Immature natural killer cell (primary cell): ENCODE measurements at places on chromosomes 11 and 22.

DNA sequence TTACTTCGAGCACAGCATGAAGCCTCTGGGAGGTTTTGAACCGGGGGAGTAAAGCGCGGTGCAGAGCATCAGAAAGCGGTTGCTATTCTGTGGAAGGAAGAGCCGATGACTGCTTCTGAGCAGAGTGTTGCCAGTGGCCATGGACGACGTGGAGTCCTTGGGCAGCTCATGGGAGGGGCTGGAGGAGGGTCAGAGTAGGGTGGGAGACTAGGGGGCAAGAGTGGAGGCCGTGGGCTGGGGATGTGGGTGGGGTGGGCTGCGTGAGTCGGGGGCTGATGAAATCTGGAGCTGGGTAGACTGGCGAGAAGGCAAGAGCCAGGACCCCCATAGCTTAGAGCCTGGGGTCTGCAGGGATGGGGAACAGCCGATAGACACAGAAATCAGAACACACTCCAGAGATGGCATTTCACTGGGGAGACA is 40.2 kb downstream of the TBC1D22A start:
- peak overlapping the region; percentile 31 for H3K27ac ChIP-seq
- peaks cover 1% of the 10 kb centered on the region for H3K27me3 ChIP-seq
- peaks cover 41% of the 10 kb centered on the region for H3K4me1 ChIP-seq
- H3K36me3 ChIP-seq = peaks cover 13% of the 10 kb centered on the region
- no peak overlapping the region for H3K4me3 ChIP-seq

DNA sequence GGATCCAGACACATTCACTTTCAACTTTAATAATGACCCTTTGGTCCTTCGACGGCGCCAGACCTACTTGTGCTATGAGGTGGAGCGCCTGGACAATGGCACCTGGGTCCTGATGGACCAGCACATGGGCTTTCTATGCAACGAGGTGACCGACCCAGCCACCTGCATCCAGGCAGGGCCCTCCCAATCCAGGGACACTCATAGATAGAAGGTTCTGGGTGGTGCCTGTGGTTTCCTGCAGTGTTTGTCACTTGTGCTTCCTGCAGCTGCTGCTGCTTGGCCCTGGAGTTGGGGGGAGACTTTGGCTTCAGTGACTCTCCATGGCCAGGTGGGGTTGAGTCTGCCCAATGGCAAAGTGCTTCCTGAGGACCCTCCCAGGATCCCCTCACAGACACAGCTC is 7.3 kb downstream of the APOBEC3B start:
- H3K36me3 ChIP-seq = no peaks in the 10 kb centered on the region
- H3K27me3 ChIP-seq = peaks cover 2% of the 10 kb centered on the region
- no peak overlapping the region for H3K4me3 ChIP-seq
- no peak for DNase-seq
- no peak overlapping the region for H3K27ac ChIP-seq

- no peak for DNase-seq
- H3K4me1 ChIP-seq = no peaks in the 10 kb centered on the region
- no peak overlapping the region for H3K27ac ChIP-seq
Measured at GRCh38 chr11:74871037-74871436, 77.9 kb downstream of the XRRA1 start.

DNA sequence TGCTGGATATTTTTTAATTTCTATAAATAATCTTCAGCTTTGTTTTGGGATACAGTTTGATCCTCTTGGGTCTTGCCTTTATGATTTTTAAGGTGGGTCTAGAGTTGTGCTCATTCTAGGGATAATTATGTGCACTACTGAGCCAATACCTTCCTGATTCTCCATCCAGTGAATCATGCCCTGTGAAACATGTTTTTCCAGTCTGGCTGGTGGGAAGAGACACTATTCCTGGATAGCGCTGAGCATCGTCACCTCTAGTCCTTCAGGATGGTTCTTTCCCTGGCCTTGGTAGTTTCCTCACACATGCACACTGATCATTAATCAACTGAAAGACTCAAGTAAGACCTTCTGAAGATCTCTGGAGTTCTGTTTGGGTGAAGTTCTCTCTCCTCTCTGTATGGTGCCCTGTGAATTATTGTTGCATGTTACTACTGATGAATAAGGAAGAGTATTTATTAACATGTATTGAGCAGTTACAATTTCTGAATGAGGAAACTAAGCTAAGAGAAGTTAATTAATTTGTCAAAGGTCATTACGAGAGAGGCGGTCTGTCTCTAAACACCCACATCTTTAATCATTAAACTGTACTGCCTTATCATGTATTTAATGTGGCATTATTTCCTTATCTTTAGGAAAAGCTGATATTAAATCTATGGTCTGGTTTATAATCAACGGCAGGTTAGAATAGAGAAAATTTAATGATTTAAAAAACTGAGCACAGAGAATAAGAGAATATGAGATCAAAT is 39.1 kb upstream of the LIPT2 start:
- no peak overlapping the region for H3K27ac ChIP-seq
- H3K4me1 ChIP-seq = no peaks in the 10 kb centered on the region
- H3K36me3 ChIP-seq = no peaks in the 10 kb centered on the region
- H3K27me3 ChIP-seq = peaks cover 8% of the 10 kb centered on the region
- no peak overlapping the region for H3K4me3 ChIP-seq
- DNase-seq = no peak

DNA sequence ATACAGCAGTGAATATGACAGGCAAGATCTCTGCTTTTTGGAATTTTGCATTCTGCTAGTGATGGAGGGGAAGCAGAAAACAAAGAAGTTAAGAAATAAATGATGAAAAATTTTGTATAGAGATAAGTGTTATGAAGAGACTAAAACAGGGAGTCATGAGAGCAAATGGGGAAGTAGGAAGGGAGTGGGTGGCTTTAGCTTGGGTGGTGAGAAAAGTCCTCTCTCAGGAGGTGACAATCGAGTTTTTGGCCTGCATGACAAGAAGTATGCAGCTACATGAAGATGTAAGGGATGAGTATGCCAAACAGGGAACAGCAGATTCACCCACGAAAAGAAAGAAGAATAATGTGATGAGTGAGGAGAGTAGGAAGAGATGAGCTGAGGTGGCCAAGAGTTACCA is 80.7 kb upstream of the MPPED2 start:
- DNase-seq = no peak
- H3K4me3 ChIP-seq = no peak overlapping the region
- no peak overlapping the region for H3K27ac ChIP-seq
- H3K4me1 ChIP-seq = no peaks in the 10 kb centered on the region
- H3K27me3 ChIP-seq = peaks cover 3% of the 10 kb centered on the region

DNA sequence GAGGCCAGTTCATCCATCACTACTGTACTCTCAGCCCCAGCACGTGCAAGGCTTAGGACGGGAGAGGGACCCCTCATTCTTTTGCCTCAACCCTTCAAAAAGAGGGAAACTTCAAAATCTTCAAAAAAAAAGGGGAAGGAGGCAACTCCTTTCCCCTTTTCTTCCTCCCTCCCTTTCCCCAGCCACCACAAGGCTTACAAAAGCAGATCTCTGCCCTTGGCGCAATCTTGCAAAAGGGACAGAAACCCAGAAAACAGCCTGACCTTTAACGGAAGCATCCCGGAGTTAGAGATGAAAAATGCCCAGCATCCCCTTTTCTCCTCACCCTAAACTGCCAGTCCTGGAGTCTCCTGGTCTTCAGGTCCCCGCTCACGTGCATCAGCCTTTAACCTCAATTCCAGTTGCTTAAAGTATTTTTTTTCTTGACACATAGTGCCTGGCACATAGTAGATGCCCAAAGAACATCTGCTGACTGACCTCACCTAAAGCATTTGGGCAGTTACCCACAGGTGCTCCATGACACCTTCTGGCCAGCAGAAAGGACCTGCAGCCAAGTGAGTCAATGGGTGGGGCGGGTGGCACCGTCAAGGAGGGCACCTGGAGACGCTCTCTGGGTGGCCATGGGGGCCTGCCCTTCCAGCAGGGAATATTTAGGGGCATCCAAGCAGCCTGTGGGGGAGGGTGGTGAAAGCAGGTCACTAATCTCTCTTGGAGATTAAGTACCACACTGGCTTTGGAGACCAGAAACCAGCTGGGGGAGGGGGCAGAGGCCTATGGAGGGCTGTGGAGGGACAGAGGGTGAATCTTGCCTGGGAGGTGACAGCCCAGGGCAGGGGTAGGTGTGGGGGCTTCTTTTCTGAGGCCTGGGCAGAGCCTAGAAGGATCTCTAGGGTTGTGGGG is 16.3 kb downstream of the NECTIN1 start:
- no peaks in the 10 kb centered on the region for H3K36me3 ChIP-seq
- H3K4me3 ChIP-seq = no peak overlapping the region
- peaks cover 18% of the 10 kb centered on the region for H3K4me1 ChIP-seq
- no peak overlapping the region for H3K27ac ChIP-seq
- no peak for DNase-seq

GRCh38 chr11:62236187-62236586 is 5.9 kb upstream of the SCGB1D2 start:
- H3K4me3 ChIP-seq = no peak overlapping the region
- no peaks in the 10 kb centered on the region for H3K4me1 ChIP-seq
- H3K27me3 ChIP-seq = peaks cover 6% of the 10 kb centered on the region
- no peaks in the 10 kb centered on the region for H3K36me3 ChIP-seq
- no peak overlapping the region for H3K27ac ChIP-seq
- no peak for DNase-seq

DNA sequence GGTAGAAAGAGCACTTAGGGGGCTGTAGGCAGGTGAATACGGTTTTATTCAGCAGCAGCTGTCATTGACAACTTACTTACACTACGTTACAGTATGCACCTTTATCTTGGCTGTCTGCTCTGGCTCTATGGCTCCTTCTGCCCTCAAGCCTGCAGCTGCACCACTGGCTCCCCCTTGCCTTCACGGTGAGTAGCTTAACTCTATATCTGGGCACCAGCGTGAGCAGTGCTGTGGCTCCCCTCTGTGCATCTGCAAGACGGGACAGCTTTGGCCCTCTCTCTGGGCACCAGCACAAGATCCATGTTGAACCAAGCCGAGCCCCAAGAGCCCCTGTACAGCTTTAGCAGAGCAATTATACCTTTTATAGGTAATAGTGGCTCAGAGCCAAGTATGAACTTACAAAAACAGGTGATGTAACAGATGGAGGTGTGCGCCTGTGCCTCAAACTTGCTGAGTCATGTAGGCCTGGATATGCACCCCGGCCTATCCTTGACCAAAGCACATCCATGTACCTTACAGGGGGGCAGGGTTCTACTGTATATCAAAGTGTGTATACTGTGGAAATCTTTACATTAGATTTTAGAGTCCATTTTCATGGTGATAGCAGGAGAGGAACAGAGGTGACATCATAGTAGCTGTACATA is 96.9 kb upstream of the CTSC start:
- no peak for DNase-seq
- peaks cover 6% of the 10 kb centered on the region for H3K4me1 ChIP-seq
- no peak overlapping the region for H3K4me3 ChIP-seq

DNA sequence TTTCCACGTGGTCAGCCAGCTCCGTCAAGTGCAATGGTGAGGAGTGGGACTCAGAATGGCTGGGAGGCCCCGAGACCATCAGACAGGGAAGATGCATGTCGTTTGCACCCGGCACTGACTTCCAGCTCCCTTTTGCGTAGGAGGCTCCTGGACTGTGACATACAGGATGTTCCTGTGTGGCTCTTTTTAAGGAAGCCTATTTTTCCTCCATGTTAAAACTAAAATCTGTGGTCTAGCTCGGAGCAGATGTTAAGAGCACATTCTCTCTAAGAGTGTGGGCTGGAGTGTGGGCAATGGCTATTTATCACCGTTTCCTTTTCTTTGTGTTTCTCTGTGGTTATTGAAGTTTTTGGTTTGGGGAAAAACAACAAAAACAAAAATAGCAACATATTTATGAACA is 40.9 kb upstream of the AMPD3 start:
- peaks cover 2% of the 10 kb centered on the region for H3K27me3 ChIP-seq
- peak overlapping the region; percentile 79 for H3K4me3 ChIP-seq
- DNase-seq = no peak
- H3K4me1 ChIP-seq = peaks cover 50% of the 10 kb centered on the region
- peak overlapping the region; percentile 28 for H3K27ac ChIP-seq

- H3K36me3 ChIP-seq = no peaks in the 10 kb centered on the region
- peaks cover 3% of the 10 kb centered on the region for H3K27me3 ChIP-seq
- H3K4me3 ChIP-seq = peak overlapping the region; percentile 43
- peaks cover 7% of the 10 kb centered on the region for H3K4me1 ChIP-seq
Measured at GRCh38 chr11:21896746-21897602, 295.9 kb upstream of the ANO5 start.

- no peak for DNase-seq
- no peaks in the 10 kb centered on the region for H3K36me3 ChIP-seq
- peaks cover 5% of the 10 kb centered on the region for H3K27me3 ChIP-seq
- no peak overlapping the region for H3K27ac ChIP-seq
- no peak overlapping the region for H3K4me3 ChIP-seq
Measured at GRCh38 chr22:17518406-17518805, 44.9 kb upstream of the SLC25A18 start.

GRCh38 chr11:128379587-128380580 is 207.5 kb downstream of the ETS1 start:
- no peak overlapping the region for H3K27ac ChIP-seq
- no peak for DNase-seq
- H3K36me3 ChIP-seq = peaks cover 3% of the 10 kb centered on the region
- no peak overlapping the region for H3K4me3 ChIP-seq
- H3K27me3 ChIP-seq = no peaks in the 10 kb centered on the region

DNA sequence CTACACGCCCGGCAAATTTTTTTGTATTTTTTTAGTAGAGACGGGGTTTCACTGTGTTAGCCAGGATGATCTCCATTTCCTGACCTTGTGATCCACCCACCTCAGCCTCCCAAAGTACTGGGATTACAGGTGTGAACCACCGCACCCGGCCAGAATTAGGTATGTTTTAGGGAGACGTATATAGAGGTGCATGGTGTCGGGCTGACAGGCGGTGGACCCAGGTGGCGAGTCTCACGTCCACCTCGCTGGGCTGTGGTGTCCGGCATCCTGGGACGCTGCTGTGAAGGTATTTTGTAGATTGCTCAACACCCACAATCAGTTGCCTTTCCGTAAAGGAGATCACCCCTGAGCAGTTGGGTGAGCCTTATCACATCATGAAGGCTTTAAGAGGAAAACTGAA is 728.6 kb downstream of the BRD1 start:
- no peak for DNase-seq
- no peak overlapping the region for H3K27ac ChIP-seq
- no peaks in the 10 kb centered on the region for H3K4me1 ChIP-seq
- no peak overlapping the region for H3K4me3 ChIP-seq

DNA sequence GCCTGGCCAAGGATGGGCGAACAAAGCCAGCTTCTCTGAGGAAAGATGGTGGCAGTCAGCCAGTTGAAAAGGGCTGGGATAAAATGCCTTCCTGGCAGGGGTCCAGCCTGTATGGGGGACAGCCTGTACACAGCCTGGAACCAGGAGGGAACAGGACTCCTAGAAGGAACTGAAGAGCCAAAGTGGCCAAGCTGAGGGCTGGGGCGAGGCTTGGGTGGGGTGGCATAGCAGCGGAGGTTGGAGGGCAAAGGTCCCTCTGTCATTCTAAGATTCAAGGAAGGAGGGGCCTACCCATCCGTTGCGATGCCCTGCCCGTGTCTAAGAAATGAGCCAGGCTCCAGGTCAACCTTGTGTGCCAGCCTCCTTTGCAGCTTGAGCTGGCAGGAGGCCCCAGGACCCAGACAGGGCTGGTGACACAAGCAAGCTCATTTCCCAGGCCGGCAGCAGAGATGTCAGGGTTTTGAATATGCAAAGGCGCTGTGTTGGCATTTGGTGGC is 22.6 kb downstream of the FADD start:
- no peak for DNase-seq
- no peaks in the 10 kb centered on the region for H3K36me3 ChIP-seq
- no peak overlapping the region for H3K27ac ChIP-seq
- H3K27me3 ChIP-seq = no peaks in the 10 kb centered on the region

- no peak overlapping the region for H3K4me3 ChIP-seq
- no peak overlapping the region for H3K27ac ChIP-seq
- peaks cover 14% of the 10 kb centered on the region for H3K27me3 ChIP-seq
- no peaks in the 10 kb centered on the region for H3K4me1 ChIP-seq
Measured at GRCh38 chr11:125946712-125947418, 1.0 kb downstream of the VSIG10L2 start.
